ENCODE measurements at places on chromosomes 7 and 10. TPM values are rescaled to one million over a fixed set of nuclear protein-coding genes. Genes with fewer than 3 reads are reported as not detected.

- no peaks in the 10 kb centered on the region for H3K27me3 ChIP-seq
- H3K36me3 ChIP-seq, result peaks cover 16% of the 10 kb centered on the region
- DNase-seq, result peak; percentile 72
- H3K4me3 ChIP-seq, result peak overlapping the region; percentile 20
- peak overlapping the region; percentile 92 for H3K27ac ChIP-seq
- H3K4me1 ChIP-seq, result peaks cover 90% of the 10 kb centered on the region
Observed at GRCh38 chr10:79404231-79404609, 41.2 kb downstream of the ZCCHC24 start.

GRCh38 chr7:21317966-21318915, 109.6 kb upstream of the SP4 start:
- no peak overlapping the region for H3K27ac ChIP-seq
- H3K4me1 ChIP-seq, result no peaks in the 10 kb centered on the region
- no peaks in the 10 kb centered on the region for H3K36me3 ChIP-seq
- H3K27me3 ChIP-seq, result no peaks in the 10 kb centered on the region

- H3K27me3 ChIP-seq, result no peaks in the 10 kb centered on the region
- H3K4me3 ChIP-seq, result no peak overlapping the region
Observed at GRCh38 chr7:123600876-123601275, 745 bp upstream of the ASB15 start.

- H3K27ac ChIP-seq, result no peak overlapping the region
- DNase-seq, result no peak
- H3K36me3 ChIP-seq, result no peaks in the 10 kb centered on the region
- H3K27me3 ChIP-seq, result no peaks in the 10 kb centered on the region
- H3K4me1 ChIP-seq, result no peaks in the 10 kb centered on the region
Observed at GRCh38 chr10:76333796-76334195, 902.4 kb downstream of the LRMDA start.

DNA sequence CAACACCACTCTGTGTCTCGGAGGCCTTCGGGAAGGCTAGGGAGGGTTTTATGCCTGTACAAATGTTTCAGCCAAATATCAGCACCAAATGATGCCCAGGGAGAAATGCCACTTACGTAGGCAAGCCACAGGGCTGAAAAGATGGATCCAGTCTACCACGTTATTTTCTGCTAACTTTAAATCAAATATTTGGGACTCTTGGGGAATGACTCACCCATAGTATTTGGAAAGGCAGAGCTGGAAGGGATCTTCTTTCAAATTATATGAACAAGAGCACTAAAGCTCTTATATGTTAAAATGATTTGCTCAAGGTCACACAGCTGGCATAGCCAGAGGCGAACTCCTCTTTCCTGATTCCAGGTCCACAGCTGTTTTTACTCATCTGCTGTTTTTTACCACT, 591.4 kb downstream of the SORCS1 start:
- H3K36me3 ChIP-seq, result no peaks in the 10 kb centered on the region
- no peak overlapping the region for H3K4me3 ChIP-seq
- H3K27me3 ChIP-seq, result no peaks in the 10 kb centered on the region
- peaks cover 23% of the 10 kb centered on the region for H3K4me1 ChIP-seq
- DNase-seq, result peak; percentile 85

DNA sequence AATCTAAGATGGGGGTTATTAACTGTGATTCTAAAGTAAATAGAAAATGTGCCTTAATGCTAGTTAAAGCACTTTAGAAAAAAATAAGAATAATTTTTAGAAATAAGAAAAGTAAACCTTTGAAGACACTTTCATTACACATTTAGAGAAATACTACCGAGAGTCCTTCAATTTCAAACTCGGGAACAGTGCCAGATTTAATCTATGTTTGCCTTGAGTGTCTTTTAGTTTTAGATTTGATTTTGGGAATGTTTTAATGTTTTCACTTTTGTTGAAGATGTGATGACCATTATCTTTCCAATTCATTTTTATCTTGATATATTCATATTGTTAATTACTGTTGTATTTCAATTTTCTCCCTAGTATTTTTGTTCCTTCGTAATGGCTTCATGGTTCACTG, 592.7 kb upstream of the MGMT start:
- H3K4me1 ChIP-seq, result no peaks in the 10 kb centered on the region
- no peaks in the 10 kb centered on the region for H3K36me3 ChIP-seq
- H3K27me3 ChIP-seq, result no peaks in the 10 kb centered on the region
- H3K27ac ChIP-seq, result no peak overlapping the region

DNA sequence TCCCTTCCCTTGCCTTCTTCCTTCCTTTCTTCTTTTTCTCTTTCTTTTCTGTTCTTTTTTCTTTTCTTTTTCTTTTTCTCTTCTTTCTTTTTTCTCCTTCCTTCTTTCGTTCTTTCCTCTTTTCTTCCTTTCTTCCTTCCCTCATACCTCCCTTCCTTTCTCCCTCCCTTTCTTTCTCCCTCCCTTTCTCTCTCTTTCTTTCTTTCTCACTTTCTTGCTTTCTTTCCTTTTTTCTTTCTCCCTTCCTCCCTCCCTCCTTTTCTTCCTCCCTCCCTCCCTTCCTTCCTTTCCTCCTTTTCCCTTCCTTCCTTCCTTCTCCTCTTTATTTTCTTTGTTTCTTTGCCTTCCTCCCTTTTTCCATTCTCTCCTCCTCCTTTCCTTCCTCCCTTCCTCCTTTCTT, 96.3 kb downstream of the POM121L12 start:
- no peaks in the 10 kb centered on the region for H3K4me1 ChIP-seq
- H3K27ac ChIP-seq, result no peak overlapping the region
- no peak for DNase-seq
- no peak overlapping the region for H3K4me3 ChIP-seq
- H3K36me3 ChIP-seq, result no peaks in the 10 kb centered on the region
- H3K27me3 ChIP-seq, result no peaks in the 10 kb centered on the region

DNA sequence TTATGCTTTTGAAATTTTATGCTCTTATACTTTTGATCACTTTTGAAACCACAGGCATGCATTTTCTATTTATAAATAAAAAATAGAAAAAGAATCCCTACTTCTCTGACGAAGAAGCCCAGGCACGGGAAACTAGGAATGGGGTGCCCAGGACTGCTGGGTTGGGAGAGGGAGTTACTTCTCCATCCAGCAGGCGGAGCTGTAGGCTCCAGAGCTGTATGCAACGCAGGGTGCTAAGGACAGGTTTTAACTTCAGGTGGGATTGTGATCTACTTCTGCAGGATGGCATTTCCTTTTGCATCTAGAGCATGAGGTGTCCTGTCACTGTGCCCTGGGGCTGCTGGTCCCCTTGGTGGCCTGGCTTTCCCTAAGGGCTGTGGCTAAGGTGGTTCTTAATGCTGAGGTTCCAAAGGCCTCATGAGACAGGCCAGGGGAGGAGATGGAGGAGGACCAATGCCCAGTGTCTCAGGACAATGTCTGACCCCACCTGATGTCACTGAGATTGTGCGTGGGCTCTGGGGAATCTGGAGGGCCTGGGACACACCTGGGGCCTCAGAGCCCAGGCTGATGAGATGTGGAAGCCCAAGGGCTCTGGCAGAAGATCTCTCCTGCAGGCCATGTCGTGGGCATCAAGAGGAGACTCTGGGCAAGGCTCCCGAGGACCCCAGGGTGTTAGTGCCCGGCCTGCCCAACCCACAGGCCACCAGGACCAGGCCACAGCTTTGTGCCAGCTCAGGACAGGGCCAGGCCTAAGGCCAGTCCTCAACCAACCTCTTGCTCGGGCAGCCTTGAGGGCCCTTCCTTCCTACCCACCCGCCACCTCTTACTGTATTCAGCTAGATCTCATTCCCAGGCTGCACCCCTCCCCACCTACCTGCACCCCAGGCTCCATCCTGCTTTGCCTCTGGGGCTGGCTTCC, 507 bp downstream of the CCDC201 start:
- no peak for DNase-seq
- no peaks in the 10 kb centered on the region for H3K36me3 ChIP-seq
- H3K27me3 ChIP-seq, result peaks cover 8% of the 10 kb centered on the region
- no peak overlapping the region for H3K4me3 ChIP-seq

DNA sequence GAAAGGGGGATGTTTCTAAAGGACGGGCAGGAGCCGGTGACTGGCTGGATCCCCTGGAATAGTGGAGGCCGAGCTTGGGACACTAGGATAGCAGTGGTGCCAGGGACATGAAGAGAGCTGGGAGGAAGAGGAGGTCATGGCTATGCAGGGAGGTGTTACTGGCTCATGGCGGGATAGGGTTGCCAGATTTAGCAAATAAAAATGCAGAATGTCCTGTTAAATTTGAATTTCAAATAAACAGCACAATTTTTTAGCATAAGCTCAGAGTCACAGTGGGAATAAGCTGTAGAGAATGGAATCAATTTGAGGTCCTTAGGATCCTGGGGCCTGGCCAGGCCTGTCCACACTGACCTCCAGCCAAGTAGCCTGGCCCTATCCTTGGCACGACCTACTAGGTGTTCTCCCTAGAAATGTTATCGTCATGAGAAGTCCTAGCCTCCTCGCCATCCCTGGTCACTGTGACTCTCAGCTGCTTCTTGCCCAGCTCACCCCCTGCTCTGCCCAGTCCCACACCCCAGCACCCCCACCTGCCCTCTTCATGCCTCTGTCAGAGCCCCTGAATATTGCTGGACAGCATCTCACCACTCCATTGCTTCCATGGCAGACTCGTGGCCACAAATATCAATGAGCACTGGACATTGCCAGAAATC, 7.6 kb upstream of the KCP start:
- H3K27ac ChIP-seq, result no peak overlapping the region
- DNase-seq, result no peak
- peaks cover 14% of the 10 kb centered on the region for H3K27me3 ChIP-seq
- peaks cover 6% of the 10 kb centered on the region for H3K4me1 ChIP-seq
- no peaks in the 10 kb centered on the region for H3K36me3 ChIP-seq

GRCh38 chr7:149427096-149427680, 33.7 kb downstream of the ZNF777 start:
- no peak overlapping the region for H3K27ac ChIP-seq
- no peaks in the 10 kb centered on the region for H3K27me3 ChIP-seq
- peaks cover 5% of the 10 kb centered on the region for H3K36me3 ChIP-seq
- no peak overlapping the region for H3K4me3 ChIP-seq
- no peak for DNase-seq

DNA sequence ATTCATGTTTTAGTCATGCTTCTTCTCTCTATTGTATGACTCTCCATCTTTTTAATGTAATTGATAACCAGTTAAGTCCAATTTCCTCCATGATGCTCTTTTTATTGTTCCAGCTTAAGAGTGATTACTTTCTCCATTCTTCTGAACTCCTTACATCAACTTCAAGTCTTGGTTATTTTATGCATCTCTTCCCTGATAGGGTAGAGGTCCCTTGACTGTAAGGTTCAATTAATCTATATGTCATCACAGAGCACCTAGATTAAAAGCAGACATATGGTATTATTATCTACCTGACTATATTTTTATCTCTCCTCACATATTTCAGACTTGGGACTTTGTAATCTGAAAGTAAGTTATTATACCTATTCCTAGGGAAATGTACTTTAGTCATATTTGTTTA, 853.1 kb downstream of the REEP3 start:
- no peak overlapping the region for H3K27ac ChIP-seq
- no peaks in the 10 kb centered on the region for H3K36me3 ChIP-seq
- DNase-seq, result no peak
- H3K27me3 ChIP-seq, result no peaks in the 10 kb centered on the region

DNA sequence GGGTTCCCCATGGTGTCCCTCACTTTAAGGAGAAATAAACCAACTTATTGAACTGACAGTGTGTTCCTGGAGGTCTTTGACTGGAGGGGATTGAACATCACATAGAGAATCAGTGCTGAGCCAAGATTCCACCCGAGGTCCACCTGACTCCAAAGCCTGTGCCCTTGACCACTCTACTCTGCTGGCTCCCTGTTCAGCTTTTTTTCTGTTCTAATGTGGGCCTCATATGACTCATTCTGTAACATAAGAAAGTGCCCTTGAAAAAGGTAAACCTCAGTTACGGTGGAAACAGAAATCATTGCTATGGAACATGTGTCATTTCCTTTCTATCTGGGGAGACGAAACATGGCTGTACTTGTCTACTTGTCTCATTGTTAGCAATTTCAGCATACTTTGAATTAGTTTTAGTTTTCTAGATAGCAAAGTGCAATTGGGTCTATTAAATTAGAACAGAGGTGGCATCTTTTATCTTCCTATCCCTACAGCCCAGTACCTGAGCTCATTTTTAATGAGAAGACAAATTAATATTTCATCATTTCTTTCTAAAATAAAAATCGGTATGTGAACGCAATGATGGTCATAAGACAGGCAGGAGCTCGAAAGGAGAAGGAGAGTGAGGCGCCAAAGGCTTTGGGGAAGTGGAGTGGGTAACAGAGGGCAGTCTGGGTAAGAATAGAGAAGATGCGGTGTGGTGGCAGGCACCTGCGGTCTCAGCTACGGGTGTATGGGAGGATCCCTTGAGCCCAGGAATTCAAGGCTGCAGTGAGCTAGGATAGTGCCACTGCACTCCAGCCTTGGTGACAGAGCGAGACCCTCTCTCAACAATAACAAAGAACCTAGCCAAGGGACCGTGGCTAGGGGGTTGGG, 1.5 kb downstream of the GSDME start:
- H3K27me3 ChIP-seq, result no peaks in the 10 kb centered on the region
- H3K4me1 ChIP-seq, result peaks cover 17% of the 10 kb centered on the region
- H3K36me3 ChIP-seq, result no peaks in the 10 kb centered on the region
- peak; percentile 23 for DNase-seq
- H3K4me3 ChIP-seq, result peak overlapping the region; percentile 78

DNA sequence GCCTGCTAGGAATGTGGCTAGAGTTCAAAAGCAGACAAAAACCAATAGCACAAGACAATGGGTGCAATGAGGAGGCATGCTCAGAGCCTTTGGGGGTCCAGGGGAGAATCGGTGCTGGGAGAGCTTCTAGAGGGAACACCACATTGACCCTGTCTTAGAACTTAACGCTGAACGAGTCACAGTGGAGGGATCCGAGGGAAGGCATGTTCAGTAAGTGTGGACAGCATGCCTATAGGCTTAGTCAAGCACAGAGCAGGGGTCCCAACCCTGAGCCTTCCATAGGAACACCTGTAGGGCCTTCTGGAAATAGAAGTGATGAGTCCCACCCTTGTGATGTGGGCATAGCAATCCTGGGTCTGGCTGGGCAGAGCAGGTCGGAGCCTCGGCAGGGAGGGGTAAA, 148.7 kb downstream of the PKD1L1 start:
- H3K27me3 ChIP-seq, result no peaks in the 10 kb centered on the region
- no peak overlapping the region for H3K27ac ChIP-seq
- H3K4me3 ChIP-seq, result no peak overlapping the region
- no peak for DNase-seq
- H3K4me1 ChIP-seq, result peaks cover 19% of the 10 kb centered on the region

GRCh38 chr10:51878695-51879094, 179.3 kb upstream of the CSTF2T start:
- no peaks in the 10 kb centered on the region for H3K4me1 ChIP-seq
- H3K27me3 ChIP-seq, result no peaks in the 10 kb centered on the region
- no peak for DNase-seq

- no peaks in the 10 kb centered on the region for H3K27me3 ChIP-seq
- H3K4me1 ChIP-seq, result 0 out of 2 replicates have a peak, but pooled peaks cover 3% of the 10 kb centered on the region
- no peak overlapping the region for H3K27ac ChIP-seq
- no peaks in the 10 kb centered on the region for H3K36me3 ChIP-seq
Observed at GRCh38 chr7:76217942-76218566, 16.4 kb downstream of the SRRM3 start.

- H3K27ac ChIP-seq, result no peak overlapping the region
- peaks cover 8% of the 10 kb centered on the region for H3K27me3 ChIP-seq
- no peak for DNase-seq
- no peaks in the 10 kb centered on the region for H3K4me1 ChIP-seq
Observed at GRCh38 chr10:120799849-120800248, 51.3 kb upstream of the WDR11 start.

- no peaks in the 10 kb centered on the region for H3K36me3 ChIP-seq
- no peaks in the 10 kb centered on the region for H3K4me1 ChIP-seq
- H3K4me3 ChIP-seq, result no peak overlapping the region
- peaks cover 13% of the 10 kb centered on the region for H3K27me3 ChIP-seq
Observed at GRCh38 chr10:100847440-100847839, 65.3 kb upstream of the SLF2 start.

CARD11 gene
- total RNA-seq, result not detected

NPSR1 gene
- not detected for total RNA-seq

ZNF789 gene
- total RNA-seq, result 12.2 TPM

ATRNL1 gene
- 26.3 TPM for total RNA-seq

PRPS1L1 gene
- not detected for total RNA-seq

NME8 gene
- not detected for total RNA-seq

PSMC2 gene
- total RNA-seq, result 208 TPM

PDGFA gene
- 31.6 TPM for total RNA-seq

CALML3 gene
- total RNA-seq, result not detected

All from SJCRH30 (cell line).